Stomach (tissue), 19 donors: ENCODE measurements at places on chromosomes 3 and 15.

DNA sequence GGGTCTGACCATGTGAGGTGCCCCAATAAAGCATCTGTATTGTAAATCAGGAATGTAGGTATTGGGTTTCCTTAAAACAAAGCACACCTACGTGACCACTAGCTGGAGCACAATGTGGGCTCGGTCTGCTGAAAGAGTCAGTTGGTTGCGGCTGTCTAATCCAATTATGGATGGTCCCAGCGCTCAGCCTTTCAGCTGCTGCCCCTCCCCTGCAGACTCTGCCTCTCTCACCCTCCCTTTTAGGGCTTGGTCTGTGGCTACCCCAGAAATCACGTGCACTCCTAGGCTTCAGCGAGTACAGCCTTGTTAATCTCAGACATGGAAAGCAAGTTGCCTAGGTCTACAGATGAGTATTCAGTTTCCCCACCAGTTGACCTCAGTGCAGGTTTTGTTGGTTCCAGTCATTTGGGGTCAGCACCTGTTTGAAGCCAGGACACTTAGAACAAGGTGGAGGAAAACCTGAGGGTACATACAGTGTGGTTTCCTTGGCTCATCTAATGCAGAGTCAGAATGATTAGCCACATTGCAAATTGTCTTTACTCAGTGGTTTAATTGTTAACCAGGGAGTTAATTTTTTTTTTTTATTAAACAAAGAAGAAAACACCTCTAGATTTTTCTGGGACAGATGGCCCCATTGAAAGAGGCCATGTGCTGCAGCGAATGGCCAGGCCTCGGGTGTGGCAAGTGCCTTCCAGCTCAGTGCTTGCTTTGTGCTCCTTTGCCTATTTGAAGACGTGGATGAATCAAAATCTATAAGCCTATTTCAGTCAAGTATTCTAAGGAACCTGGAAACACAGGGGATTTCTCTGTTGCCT, 137.7 kb downstream of the IGF1R start:
- DNase-seq = peak; percentile 63

DNA sequence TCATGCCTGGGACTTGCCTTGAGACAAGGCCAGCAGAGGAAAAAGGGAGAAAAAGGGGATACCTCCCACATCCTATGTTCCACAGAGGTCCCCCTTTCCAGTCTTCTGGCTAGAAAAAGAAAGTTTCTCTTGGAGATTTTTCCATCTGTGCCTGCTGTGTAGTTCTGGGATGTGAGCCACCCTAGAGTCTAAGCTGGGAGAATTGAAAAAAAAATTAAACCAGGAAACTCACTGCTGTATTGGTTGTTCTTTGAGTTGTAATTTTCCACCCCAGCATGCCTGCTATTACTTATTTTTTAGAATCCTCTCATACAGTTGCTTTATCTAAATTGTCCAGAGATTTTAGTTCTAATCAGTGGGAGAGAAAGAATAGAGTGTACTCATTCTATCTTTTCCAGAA, 68.4 kb downstream of the SV2B start:
- DNase-seq = no peak

GRCh38 chr3:105274536-105274935, 92.2 kb upstream of the ALCAM start:
- DNase-seq = peak; percentile 3

- DNase-seq = peak; percentile 63
These were observed 3.3 kb downstream of the GABRG3 start for GRCh38 chr15:26974120-26974780.
